ENCODE measurements at places on chromosomes 3 and 15.

GRCh38 chr15:43029476-43029875 is 76.4 kb downstream of the UBR1 start:
- peak; percentile 13 for DNase-seq

- peak; percentile 5 for DNase-seq
These were observed 53.5 kb upstream of the LRRN1 start for GRCh38 chr3:3745693-3746092.

DNA sequence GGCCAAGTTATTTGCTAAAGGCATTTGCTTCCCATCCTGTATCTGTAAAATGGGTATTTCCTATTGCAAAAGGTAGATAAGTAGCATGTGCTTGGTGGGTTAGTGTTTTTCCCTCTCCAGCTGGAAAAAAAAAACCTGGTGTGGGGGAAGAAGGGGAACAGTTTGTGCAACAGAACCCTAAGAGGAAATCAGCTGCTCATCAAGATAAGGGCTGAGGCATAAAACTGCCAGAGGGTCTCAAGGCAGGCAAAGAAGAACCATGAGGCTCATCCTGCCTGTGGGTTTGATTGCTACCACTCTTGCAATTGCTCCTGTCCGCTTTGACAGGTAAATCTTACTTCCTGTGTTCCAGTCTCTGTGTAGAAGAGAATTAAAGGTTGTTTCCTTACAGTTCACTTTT is at the start of gene CPA3:
CPA3 (plus strand) TSS at position 248 of the 400 bp plus-strand sequence; CDS start at position 260, 12 bp downstream.
- no peak for DNase-seq

DNA sequence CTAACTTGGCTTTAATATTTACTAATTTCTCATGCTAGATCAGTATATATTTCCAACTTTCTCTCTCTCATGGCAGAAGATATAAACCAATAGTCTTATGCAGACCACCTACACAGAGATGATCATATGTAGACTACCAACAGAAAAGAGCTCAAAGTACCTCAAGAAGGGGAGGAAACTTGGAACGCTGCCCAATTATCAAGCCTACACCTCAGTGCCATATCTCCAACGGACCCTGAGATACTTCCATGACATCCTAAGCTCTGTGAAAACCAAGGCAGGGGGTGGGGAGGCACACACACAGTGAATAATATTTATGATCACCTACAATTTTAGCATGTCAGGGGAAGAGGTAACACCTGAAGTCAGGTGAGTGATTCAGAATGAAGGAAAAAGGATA is 100.6 kb downstream of the STAG1 start:
- no peak for DNase-seq

- DNase-seq = no peak
These were observed 4.4 kb upstream of the IQSEC1 start for GRCh38 chr3:13077431-13078162.

GRCh38 chr3:30081904-30082303 is 524.5 kb upstream of the TGFBR2 start:
- DNase-seq = no peak

GRCh38 chr15:53251996-53252395 is 461.9 kb upstream of the ONECUT1 start:
- DNase-seq = no peak

- no peak for DNase-seq
These were observed 110.8 kb upstream of the ICE2 start for GRCh38 chr15:60589728-60590127.

- DNase-seq = no peak
These were observed 28.2 kb upstream of the BFSP2 start for GRCh38 chr3:133371676-133372075.

GRCh38 chr15:40263024-40263754 is 19.7 kb downstream of the ANKRD63 start:
- no peak for DNase-seq

GRCh38 chr3:170790647-170791046 is 79.3 kb downstream of the RPL22L1 start:
- DNase-seq = no peak

DNA sequence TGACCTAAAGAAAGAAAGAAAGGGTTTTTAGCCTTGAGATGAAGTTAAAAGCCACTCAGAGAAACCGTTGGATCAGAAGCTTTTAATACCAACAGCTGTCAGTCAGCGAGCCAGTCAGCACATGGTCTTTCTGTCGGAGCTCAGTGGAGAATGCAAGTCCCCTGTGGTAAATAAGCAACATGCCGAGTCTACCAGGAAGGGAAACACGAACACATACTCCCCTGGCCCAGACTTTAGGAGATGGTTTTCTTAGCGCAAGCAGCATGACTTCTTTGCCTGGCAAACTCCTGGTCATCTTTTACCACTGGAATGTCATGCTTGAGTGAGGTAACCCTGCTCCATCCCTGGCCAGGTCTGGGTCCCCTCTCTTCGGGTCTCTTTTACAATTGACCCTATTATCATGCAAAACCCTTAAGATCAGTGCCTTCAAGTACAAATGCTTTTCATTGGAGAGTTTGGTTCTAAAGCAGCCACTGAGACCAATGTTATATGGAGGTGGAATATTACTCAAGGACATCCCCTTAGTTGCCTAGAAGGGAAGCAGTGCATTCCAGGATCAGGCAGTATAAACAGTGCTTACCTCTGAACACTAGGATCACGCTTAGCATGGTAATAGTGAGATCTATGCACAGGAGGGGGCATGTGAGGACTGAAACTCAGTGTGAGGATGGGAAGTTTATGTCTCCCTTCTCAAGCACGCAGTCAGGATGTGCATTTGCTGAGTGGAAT is 28.2 kb downstream of the SLCO3A1 start:
- DNase-seq = no peak

DNA sequence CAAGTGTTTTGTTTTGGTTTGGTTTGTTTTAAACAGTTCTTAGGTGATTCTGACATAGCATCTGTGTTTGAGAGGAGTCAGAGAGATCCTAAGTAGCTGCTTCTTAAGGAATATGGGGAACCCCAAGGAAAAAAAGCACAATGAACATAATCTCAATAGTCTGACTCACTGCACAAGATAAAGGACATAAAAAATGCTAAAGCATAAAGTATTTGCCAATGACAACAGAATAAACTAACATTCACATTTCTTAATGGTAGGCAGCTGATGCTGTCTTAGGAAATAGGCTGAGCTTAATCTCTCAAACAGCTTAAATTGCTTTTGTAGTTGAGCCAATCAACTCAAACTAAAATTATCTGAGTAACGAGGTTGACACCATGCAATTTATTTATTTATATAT is 2.9 kb downstream of the NCEH1 start:
- DNase-seq = no peak

GRCh38 chr15:29101491-29101890 is 168.1 kb downstream of the NSMCE3 start:
- no peak for DNase-seq

DNA sequence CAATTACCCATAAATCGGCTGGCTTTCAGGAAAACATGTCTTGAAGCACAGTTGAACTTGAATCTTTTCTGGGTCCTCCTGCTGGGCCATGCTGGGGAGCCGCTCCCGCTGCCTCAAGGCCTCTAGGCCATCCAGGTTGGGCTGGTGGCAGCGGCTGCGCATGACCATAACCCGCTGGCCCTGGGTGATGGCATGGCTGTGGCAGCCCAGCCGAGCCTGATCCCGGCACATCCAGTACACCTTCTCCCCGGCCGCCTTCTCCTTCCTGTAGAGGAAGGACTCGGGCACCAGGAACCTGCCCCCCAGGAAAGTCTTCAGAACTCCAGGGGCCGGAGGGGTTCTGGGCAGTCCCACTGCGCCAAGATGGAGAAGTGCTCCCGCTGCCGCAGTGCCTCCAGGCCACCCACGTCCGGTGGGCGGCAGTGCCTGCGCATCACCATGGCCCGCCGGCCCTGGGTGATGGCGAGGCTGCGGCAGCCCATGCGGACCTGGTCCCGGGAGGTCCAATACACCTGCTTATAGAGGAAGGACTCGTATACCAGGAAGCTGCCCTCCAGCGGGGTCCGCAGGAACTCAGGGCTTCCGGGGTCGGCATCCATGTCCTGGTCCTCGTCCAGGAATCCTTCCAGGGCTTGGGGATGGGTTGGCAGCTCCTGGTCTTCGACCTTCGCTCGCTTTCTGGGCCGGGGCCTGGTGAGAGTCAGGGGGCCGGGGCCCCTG is 84.3 kb upstream of the FXR1 start:
- no peak for DNase-seq

DNA sequence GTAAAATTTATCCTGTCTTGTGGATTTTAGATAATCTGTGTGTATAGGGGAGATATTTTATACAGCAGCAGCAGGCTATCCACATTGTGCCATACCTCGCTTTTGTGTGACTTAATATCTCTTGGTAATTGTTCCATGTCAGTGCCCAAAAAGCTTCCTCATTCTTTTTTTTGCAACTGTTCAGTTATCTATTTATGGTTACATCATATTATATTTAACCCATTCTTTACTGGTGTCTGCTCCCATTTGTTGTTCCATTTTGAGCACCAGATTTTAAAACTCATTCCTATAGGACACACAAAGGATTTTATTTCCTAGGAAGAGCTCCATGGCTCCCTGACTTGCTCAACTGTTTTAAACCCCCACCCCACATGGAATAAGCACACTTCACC is 86.3 kb upstream of the RASGRP1 start:
- peak; percentile 72 for DNase-seq

DNA sequence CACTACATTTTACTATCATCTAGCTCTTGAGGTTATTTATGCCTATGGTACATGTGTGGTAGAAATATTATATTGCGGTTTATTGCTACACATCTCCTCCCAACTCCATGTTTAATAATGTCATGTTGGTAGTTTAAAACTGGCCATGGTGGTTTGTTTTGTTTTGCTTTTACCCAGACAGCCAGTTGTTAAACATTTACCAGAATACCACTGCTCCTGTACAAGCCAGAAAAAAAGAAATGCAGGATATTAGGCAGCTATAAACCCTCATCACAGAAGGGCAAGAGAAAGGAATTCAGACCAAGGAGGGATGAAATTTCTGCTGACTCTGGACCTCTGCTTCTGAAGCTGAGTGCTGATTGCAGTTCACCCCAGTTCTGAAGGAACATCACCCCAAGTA is 451.8 kb upstream of the IL12A start:
- DNase-seq = no peak

GRCh38 chr15:92116330-92116729 is 262.8 kb downstream of the SLCO3A1 start:
- DNase-seq = no peak

DNA sequence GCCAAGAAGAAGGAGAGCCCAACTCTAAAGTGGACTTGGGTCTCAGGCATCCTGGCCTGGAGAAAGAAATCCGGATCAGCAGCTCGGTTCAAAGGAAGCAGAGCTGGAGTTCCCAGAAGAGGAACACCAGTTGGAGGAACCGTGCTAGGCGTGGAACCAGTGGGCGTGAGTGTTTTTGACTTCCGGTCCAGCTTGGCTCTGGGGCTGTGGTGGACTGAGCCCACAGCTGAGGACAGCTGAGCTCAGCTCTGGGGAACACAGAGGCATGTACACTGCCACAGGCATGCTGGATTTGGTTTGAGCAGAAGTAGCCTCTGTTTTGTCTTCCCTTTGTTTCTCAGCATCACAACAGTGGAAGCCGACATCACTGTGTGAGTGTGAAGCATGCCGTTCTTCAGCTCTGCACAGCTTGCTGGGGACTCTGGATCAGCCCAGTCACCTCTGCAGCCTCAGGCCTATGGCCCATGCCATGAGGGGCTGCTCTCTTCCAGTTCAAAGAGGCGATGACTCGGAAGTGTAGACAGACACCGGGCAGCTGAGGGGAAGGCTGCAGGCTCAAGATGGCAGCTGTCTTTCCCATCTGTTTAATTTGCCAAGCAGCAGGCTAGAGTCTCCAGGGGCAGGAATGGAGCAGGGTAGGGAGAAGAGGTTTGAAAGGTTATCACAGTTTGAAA is 185.8 kb upstream of the UBE3A start:
- DNase-seq = no peak

DNA sequence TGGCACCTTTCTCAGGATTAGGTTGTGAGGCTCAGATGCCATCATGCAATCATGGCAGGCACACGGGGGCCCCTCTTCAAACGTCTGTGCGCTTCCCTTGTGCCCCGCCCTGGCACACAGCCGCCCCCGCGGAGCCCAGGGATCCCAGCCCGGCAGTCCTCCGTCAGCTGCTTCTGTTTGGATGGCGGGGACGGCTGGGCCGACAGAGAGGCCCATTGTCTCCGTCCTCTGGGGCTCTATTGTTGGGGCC is 849 bp upstream of the HDAC11 start:
- no peak for DNase-seq

DNA sequence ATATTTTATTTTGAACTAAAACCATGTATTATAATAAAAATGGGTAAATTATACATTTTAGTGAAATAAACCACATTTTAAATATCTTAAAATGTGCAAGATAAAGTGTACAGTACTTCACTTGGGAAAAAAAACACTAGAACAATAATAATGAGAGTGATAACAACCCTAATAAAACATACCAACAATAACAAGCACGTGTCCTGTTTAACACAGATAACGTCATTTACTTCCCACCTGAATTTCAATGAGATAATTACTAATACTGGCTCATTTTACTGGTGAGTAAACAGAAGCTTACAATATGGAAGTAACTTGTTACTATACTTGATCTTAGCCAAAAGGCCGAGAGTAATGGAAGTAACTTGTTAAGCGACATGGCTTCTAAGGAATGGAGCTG is 110.2 kb upstream of the PRTG start:
- no peak for DNase-seq

- DNase-seq = no peak
These were observed 698.1 kb downstream of the SI start for GRCh38 chr3:164380156-164380555.

- DNase-seq = no peak
These were observed 37.6 kb downstream of the OSTN start for GRCh38 chr3:191236646-191237045.

GRCh38 chr3:48630407-48630806 is 4.9 kb downstream of the SLC26A6 start:
- no peak for DNase-seq

GRCh38 chr3:10602769-10603768 is 97.7 kb upstream of the ATP2B2 start:
- DNase-seq = no peak

Data from MV-4-11 (cell line).